ENCODE measurements at places on chromosomes 5 and 9.
A peak's percentile ranks its signal among the peaks of the same experiment; 100 is the strongest.

DNA sequence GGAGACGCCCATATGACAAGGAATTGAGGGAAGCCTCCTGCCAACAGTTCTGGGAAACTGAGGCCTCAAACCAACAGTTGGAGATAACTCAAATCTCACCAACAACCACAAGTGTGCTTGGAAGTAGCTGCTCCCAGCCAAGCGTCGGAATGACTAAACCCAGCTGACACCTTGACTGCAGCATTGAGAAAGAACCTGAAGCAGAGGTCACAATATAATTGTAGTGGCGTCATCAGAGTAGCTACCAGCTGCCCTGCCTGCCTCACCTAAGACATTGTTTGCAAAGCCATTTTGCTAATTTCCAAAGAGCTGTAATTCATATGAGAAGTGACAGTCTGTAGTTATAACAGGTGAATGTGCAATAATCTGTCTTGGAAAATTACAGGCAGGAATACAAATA is 40.8 kb upstream of the ANKRD31 start:
- no peak overlapping the region for H3K27ac ChIP-seq
- no peaks in the 10 kb centered on the region for H3K36me3 ChIP-seq
- DNase-seq: no peak

DNA sequence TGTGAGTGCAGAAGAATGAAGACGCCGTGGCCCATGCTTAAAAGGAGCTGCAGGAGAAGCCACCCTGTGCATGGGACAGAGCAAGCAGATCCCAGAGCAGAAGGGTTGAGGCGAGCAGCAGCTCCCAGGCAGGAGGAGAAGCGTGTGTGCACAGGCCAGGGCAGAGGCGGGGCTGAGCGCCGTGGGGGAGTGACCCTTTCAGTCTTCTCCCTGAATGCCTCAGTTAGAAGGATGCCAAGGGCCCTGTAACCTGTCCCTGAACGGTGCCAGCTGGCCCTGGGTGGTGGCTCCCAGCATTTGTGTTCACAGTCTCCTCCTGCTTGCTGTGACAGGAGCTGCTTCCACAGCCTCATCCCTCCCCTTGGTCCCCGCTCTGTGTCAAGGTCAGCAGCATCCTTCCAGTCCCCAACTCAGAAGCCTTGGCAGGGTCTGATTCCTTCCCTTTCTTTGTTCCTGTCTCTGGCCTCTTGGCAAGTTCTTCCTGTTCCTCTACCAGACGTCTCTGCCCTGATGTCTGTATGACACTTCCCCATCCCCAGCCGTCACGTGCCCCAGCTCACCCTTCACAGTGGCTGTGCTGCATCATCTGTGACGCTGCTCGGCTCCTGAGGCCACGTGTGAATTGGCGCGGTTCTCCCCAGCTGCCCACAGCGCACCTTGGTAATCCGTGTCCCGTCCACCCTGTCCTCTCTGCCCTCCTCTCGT is 5.2 kb downstream of the EXOC3 start:
- H3K36me3 ChIP-seq: peaks cover 29% of the 10 kb centered on the region
- H3K27ac ChIP-seq: peak overlapping the region; percentile 71
- H3K4me3 ChIP-seq: peak overlapping the region; percentile 25
- no peaks in the 10 kb centered on the region for H3K27me3 ChIP-seq
- DNase-seq: no peak
- peaks cover 39% of the 10 kb centered on the region for H3K4me1 ChIP-seq

DNA sequence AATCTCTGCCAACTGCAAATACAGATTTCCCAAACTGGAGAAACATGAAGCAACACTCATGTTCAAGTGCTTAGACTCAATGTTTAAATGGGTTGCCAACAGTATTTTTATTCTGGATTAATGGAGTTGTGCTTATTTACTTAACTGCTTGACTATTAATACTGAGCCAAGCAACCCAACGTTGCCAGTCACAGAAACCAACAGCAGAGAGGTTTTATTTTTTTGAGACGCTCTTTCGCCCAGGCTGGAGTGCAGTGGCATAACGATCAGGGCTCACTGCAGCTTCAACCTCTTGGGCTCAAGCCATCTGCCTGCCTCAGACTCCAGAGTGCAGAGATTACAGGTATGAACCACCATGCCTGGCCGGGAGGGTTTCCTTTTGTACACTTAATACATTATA is 8.5 kb upstream of the TMEM268 start:
- no peak overlapping the region for H3K27ac ChIP-seq
- no peaks in the 10 kb centered on the region for H3K36me3 ChIP-seq
- no peak overlapping the region for H3K4me3 ChIP-seq

DNA sequence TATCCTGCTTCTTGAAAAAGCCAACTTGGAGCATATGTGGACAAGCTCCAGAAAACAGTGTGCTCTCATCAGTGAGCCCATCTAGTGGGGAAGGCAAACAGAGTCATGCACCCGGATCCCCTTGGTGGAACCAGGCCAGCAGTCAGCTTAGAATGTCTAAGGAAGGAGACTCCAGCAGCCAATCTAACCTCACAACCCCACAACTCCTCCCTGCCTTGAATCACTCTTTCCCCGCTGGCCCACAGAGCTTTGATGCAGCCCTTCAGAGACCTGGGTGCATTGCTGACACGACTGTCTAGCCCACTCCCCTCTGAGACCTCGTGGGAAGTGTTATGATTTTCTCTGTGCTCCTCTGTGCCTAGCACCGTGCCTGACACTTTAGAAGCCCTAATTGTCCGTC is 623.7 kb downstream of the BNC2 start:
- no peak overlapping the region for H3K4me3 ChIP-seq
- H3K4me1 ChIP-seq: no peaks in the 10 kb centered on the region
- no peaks in the 10 kb centered on the region for H3K36me3 ChIP-seq
- no peak overlapping the region for H3K27ac ChIP-seq
- H3K27me3 ChIP-seq: no peaks in the 10 kb centered on the region

DNA sequence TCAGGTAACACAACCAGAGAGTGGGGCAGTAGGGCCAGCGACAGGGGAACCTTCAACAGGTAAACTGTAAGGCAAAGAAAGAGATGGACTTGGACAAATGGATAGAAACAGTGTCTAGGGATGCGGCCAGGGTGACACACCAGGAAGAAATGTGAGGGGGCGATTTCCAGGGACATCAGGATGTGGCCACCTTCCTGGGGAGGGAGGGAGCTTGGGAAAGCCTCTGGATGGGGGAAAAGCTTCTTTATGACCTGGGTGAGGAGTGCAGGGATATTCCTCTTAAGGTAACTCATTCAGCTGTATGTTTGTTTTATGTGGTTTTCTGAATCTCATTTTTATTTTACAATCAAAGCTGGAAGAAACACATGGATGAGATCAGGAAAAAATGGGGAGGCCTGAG is 11.9 kb upstream of the NXNL2 start:
- no peak for DNase-seq
- no peak overlapping the region for H3K4me3 ChIP-seq
- no peak overlapping the region for H3K27ac ChIP-seq
- peaks cover 2% of the 10 kb centered on the region for H3K36me3 ChIP-seq
- H3K4me1 ChIP-seq: no peaks in the 10 kb centered on the region
- H3K27me3 ChIP-seq: peaks cover 40% of the 10 kb centered on the region

DNA sequence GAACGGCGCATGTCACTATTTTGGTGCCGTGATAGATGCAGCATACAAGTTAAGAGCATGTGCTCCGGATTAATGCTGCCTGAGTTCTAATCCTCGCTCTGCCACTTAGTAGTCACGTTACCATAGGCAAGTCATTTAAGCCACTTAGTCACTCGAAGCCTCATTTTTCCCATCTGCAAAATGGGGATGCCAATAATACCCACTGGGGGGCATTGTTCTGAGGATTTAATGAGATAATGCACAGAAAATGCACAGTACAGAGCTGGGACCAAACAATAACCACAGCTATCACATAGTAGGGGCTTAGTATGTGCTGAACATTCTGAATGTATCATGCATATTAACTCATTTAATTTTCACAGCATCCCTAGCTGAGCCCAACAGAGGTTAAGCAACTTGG is 9.1 kb downstream of the NIPAL4 start:
- H3K27me3 ChIP-seq: no peaks in the 10 kb centered on the region
- H3K36me3 ChIP-seq: peaks cover 2% of the 10 kb centered on the region
- peaks cover 24% of the 10 kb centered on the region for H3K4me1 ChIP-seq
- H3K27ac ChIP-seq: no peak overlapping the region
- no peak overlapping the region for H3K4me3 ChIP-seq

- H3K4me1 ChIP-seq: peaks cover 6% of the 10 kb centered on the region
- H3K36me3 ChIP-seq: no peaks in the 10 kb centered on the region
- H3K27ac ChIP-seq: no peak overlapping the region
- H3K27me3 ChIP-seq: peaks cover 25% of the 10 kb centered on the region
Measured at GRCh38 chr5:67827541-67827940, 388.0 kb upstream of the PIK3R1 start.

DNA sequence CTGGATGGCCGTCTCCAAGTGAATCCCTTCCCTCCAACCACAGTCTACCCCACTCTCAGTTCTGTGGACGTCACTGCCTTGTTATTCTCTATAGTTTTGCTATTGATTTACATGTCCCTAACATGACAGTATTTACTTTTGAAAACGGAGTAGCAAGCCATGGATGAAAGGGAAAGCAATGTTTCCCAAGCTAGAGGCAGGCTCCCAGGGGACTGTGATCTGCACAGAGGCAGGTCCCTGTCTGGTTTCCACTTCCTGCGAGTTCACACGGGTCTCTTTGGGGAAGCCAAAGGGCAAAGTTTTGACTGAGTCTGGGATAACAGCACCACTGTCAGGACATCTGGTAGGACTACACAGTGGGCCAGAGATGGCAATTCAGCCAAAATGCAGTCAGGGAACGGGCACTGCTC is 12.7 kb downstream of the C9orf153 start:
- peaks cover 4% of the 10 kb centered on the region for H3K36me3 ChIP-seq
- H3K4me1 ChIP-seq: no peaks in the 10 kb centered on the region
- no peak overlapping the region for H3K27ac ChIP-seq
- DNase-seq: no peak
- no peak overlapping the region for H3K4me3 ChIP-seq

DNA sequence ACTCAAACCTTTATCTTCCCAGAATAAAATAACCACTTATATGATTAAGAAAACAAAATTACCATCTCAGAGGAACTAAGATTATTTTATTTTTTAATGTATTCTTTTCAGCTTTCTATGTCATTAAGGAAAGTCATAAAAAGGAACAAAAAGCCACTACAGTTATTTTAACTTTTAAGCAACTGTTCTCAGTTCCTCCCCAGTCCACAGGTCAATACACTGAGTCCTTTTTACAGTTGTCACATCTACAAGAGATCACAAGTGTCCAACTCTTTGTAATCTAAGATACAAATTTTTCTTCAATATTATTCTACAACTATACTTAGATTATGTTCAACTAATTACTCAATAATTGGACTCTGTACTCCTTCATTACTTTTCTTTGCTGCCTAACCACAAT is 782.8 kb upstream of the ACO1 start:
- no peaks in the 10 kb centered on the region for H3K27me3 ChIP-seq
- peaks cover 6% of the 10 kb centered on the region for H3K4me1 ChIP-seq
- no peak overlapping the region for H3K27ac ChIP-seq
- H3K4me3 ChIP-seq: no peak overlapping the region
- H3K36me3 ChIP-seq: no peaks in the 10 kb centered on the region

- peaks cover 17% of the 10 kb centered on the region for H3K27me3 ChIP-seq
- H3K27ac ChIP-seq: no peak overlapping the region
- DNase-seq: no peak
- H3K4me3 ChIP-seq: no peak overlapping the region
Measured at GRCh38 chr5:59193616-59194319, 610.9 kb downstream of the RAB3C start.

GRCh38 chr5:152542741-152543140 is 137.7 kb upstream of the NMUR2 start:
- H3K36me3 ChIP-seq: no peaks in the 10 kb centered on the region
- H3K4me1 ChIP-seq: peaks cover 2% of the 10 kb centered on the region
- H3K27me3 ChIP-seq: peaks cover 53% of the 10 kb centered on the region
- H3K4me3 ChIP-seq: no peak overlapping the region
- H3K27ac ChIP-seq: no peak overlapping the region

DNA sequence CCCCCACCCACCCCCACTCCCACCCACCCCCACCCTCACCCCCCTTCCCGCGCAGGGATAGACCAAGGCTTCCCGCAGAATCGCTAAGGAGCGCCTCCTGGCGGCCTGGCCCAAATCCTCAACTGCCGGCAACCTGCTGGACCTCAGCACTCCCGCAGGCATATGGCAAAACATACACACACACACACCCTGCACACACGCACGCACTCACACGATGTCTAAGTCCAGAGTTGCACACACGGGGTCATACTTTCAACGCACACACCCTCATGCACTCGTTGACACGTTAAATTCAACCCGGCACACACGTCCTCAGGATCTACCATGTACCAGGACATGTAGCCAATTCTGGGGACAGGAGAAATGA is 1.7 kb downstream of the CPLX2 start:
- H3K4me1 ChIP-seq: peaks cover 8% of the 10 kb centered on the region
- peaks cover 32% of the 10 kb centered on the region for H3K27me3 ChIP-seq
- no peak overlapping the region for H3K27ac ChIP-seq
- H3K36me3 ChIP-seq: peaks cover 13% of the 10 kb centered on the region
- peak overlapping the region; percentile 47 for H3K4me3 ChIP-seq

GRCh38 chr9:137607141-137607857 is 1.8 kb downstream of the ARRDC1 start:
- DNase-seq: no peak
- peaks cover 28% of the 10 kb centered on the region for H3K4me1 ChIP-seq
- no peaks in the 10 kb centered on the region for H3K27me3 ChIP-seq
- no peaks in the 10 kb centered on the region for H3K36me3 ChIP-seq
- peak overlapping the region; percentile 90 for H3K4me3 ChIP-seq

DNA sequence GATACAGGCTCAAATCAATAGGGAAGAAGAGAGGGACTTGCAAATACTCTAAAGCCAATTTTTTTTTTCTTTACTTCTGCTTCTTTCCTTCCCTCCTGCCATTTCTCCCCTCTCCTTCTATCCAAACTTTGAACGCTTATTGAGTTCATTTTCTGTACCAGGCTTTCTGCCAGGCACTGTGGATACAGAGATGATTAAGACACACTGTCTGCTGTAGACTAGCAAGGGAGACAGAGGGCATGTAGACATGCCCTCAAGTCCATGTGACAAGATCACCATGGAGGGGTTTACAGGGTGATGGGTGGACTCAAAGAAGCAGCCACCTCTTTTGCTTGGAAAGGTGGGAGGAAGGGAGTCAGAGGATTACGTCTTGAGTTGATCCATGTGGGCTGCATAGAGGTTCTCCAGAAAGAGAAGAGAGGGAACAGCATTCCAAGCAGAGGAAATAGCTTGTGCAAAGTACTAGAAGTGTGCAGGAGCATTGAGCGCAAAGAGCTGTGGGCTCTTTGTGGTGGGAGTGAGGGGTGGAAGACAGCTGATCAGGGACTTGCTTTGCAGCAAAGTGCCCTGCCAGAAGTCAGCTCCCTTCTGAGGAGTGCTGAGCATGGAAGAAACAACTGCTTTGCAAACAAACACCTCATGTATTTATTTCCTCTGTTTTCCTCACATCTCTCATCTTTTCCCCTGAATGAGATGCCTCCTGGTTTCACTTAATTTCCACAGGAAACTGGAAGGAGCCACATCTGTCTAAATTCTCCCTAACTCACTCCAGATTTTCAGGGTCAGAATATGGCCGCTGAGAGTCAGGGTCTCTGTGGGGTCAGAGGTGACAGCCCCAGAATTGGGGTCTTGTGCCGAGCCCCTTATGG is 64.4 kb upstream of the COL15A1 start:
- H3K27ac ChIP-seq: no peak overlapping the region
- H3K36me3 ChIP-seq: peaks cover 3% of the 10 kb centered on the region
- H3K4me3 ChIP-seq: no peak overlapping the region
- peaks cover 55% of the 10 kb centered on the region for H3K27me3 ChIP-seq
- no peaks in the 10 kb centered on the region for H3K4me1 ChIP-seq

GRCh38 chr9:86828631-86829030 is 118.7 kb downstream of the GAS1 start:
- no peaks in the 10 kb centered on the region for H3K4me1 ChIP-seq
- no peak overlapping the region for H3K4me3 ChIP-seq
- no peak overlapping the region for H3K27ac ChIP-seq
- H3K27me3 ChIP-seq: no peaks in the 10 kb centered on the region
- no peaks in the 10 kb centered on the region for H3K36me3 ChIP-seq

- peaks cover 5% of the 10 kb centered on the region for H3K36me3 ChIP-seq
- no peak overlapping the region for H3K4me3 ChIP-seq
- no peak overlapping the region for H3K27ac ChIP-seq
- H3K4me1 ChIP-seq: peaks cover 9% of the 10 kb centered on the region
- peaks cover 59% of the 10 kb centered on the region for H3K27me3 ChIP-seq
Measured at GRCh38 chr5:73532195-73532594, 33.2 kb downstream of the ANKRA2 start.
